Left cardiac atrium (tissue), 4 donors: ENCODE measurements at places on chromosomes 2 and 18. TPM values are rescaled to one million over a fixed set of nuclear protein-coding genes. Genes with fewer than 3 reads are reported as not detected.

CD8A gene
- total RNA-seq, result 2.8 TPM

KCNJ3 gene
- total RNA-seq, result 49.9 TPM

DNA sequence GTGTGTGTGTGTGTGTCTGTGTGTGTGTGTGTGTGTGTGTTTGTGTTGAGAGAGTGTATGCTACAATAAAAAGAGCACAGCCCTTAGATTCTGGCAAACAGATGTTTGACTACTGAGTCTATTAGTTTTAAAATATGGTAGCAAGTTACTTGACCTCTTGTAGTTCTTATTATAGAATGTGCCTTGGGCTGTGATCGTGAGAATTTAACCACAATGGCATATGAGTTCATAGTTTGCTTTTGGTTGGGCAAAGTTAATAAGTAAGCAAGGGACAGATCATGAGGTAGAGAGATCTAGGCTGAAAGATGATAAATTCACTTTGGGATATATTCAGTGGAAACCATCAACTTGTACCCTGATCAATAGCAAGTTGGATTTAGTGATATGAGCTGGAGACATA, 334.3 kb upstream of the VWC2L start:
- no peak for DNase-seq

GRCh38 chr2:97711394-97711711, 2.0 kb upstream of the ZAP70 start:
- no peak for DNase-seq

DNA sequence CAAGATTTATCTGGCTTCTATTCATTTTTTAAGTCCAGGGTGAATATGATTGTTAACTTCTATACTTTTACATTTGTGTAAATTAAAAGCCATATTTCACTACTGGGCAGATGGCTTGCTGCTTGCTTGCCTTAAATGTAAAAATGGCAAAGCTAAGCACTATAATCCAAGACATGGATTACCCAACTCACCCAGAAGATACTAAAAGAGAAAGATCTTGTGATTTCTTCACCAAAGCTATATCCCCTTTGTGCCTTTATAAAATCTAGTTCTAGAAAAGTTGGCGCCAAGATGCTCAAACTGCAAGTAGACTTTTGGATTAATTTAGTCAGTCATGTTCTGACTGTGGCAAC, 48.7 kb upstream of the PKDCC start:
- DNase-seq, result no peak

GRCh38 chr2:115400940-115401339, 958.5 kb downstream of the DPP10 start:
- no peak for DNase-seq

DNA sequence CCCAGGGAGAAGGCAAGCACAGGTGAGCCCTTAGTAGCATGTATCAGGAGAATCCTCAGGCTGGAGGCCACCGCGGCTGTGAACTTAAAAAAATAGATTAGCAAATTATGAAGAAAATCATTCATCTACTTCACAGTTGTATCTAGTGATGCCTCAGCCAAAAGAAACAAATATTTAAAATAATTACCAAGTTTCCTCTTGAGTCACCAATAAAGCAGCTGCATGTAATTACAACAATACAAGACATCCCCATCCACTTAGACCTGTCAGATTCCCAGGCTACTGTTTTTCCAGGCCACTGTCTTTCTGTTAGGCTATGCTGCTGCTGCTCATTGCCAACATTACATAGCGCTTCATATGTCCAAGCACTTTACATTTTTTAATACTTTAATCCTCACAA, 54.6 kb upstream of the PHLPP1 start:
- DNase-seq, result no peak

GRCh38 chr2:15808204-15808910, 132.0 kb upstream of the MYCN start:
- DNase-seq, result no peak
